ENCODE measurements at places on chromosomes 1 and 21.
A peak's percentile ranks its signal among the peaks of the same experiment; 100 is the strongest.

GRCh38 chr21:32712043-32712442 lies 15.8 kb downstream of the SYNJ1 start:
- H3K4me3 ChIP-seq, result no peak overlapping the region
- H3K4me1 ChIP-seq, result no peaks in the 10 kb centered on the region
- H3K27me3 ChIP-seq, result no peaks in the 10 kb centered on the region
- H3K36me3 ChIP-seq, result 0 out of 2 replicates have a peak, but pooled peaks cover 5% of the 10 kb centered on the region

- H3K27me3 ChIP-seq, result no peaks in the 10 kb centered on the region
- H3K27ac ChIP-seq, result no peak overlapping the region
- no peaks in the 10 kb centered on the region for H3K4me1 ChIP-seq
- DNase-seq, result no peak
- no peak overlapping the region for H3K4me3 ChIP-seq
- peaks cover 72% of the 10 kb centered on the region for H3K36me3 ChIP-seq
Measured at GRCh38 chr1:211279340-211279739, 20.2 kb downstream of the RCOR3 start.

GRCh38 chr1:2594001-2594640 lies 7.5 kb downstream of the PRXL2B start:
- no peak overlapping the region for H3K4me3 ChIP-seq
- H3K4me1 ChIP-seq, result no peaks in the 10 kb centered on the region
- DNase-seq, result peak; percentile 80
- no peak overlapping the region for H3K27ac ChIP-seq
- no peaks in the 10 kb centered on the region for H3K27me3 ChIP-seq

DNA sequence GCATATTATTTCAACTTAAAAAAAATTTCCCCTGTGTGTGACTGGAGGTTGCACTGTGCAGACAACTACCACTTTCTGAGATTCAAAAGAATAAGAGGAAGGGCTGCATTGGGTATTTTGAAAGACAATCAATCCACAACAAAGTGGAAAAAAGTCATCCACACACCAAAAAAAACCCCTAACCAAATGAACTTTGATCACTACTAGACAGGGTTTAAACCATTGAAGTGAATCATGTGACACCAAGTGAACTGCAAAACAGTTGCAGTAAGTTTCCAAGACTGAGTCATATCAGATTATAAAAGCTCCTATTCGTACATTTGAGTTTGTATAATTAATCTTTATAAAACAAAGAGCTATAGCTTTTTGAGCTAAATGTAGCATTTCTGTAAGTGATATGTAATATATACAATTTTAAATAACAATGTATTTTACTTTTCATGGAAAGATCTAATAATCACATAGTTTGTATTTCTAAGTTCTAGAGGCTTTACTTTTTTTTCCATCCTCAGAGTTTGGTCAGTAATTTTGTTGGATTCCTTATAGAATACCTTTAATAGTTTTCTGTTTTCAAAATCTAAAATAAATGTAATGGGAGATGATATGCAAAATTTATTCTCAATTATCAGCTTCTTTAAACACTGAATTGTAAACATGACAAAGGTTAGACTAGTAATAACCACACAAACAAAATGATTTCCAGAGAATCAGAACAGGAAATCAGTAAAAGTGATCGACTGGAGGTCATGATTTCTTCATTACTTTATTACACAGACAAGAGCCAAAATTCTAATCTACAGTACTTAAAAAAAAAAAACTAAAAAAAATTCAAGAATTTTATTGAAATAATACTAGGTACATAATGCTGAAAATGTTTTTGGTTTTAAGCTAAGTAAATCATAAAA lies 50.5 kb upstream of the GFI1 start:
- no peaks in the 10 kb centered on the region for H3K27me3 ChIP-seq
- DNase-seq, result no peak
- no peaks in the 10 kb centered on the region for H3K4me1 ChIP-seq

DNA sequence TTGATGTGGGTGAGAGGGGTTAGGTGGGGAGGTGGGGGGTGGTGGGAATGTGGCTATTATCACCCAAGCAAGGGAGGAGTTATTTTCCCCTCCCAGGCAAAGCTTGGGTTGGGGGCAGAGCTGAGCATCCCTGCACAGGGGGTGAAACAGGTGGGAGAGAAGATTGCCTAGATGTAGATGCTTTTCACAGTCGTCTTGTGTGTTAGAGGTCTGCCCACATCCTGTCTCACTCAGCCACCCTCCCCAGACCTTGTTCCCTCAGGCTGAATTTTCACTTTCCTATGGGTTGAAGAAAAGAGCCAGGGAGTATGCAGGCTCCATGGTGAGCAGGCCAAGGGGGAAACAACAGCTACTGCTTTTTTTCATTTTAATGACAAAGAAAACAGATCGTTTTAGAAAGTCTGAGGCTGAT lies 223.5 kb downstream of the KIF26B start:
- H3K4me1 ChIP-seq, result no peaks in the 10 kb centered on the region
- no peaks in the 10 kb centered on the region for H3K27me3 ChIP-seq
- H3K36me3 ChIP-seq, result peaks cover 40% of the 10 kb centered on the region
- DNase-seq, result peak; percentile 41

GRCh38 chr1:246000638-246001015 lies 506.5 kb downstream of the SMYD3 start:
- DNase-seq, result no peak
- peak overlapping the region; percentile 66 for H3K27ac ChIP-seq
- no peaks in the 10 kb centered on the region for H3K27me3 ChIP-seq
- no peaks in the 10 kb centered on the region for H3K36me3 ChIP-seq
- H3K4me3 ChIP-seq, result no peak overlapping the region

- H3K27me3 ChIP-seq, result no peaks in the 10 kb centered on the region
- no peak overlapping the region for H3K27ac ChIP-seq
- no peaks in the 10 kb centered on the region for H3K36me3 ChIP-seq
- H3K4me1 ChIP-seq, result no peaks in the 10 kb centered on the region
- no peak overlapping the region for H3K4me3 ChIP-seq
Measured at GRCh38 chr21:24217151-24217550, 1390.1 kb downstream of the MRPL39 start.

GRCh38 chr1:9324246-9325096 lies 31.8 kb downstream of the SPSB1 start:
- no peak overlapping the region for H3K4me3 ChIP-seq
- H3K36me3 ChIP-seq, result no peaks in the 10 kb centered on the region
- H3K27ac ChIP-seq, result no peak overlapping the region

Data from SK-N-SH (cell line).